Activated CD4-positive, alpha-beta T cell treated with anti-CD3 and anti-CD28 coated beads, Interleukin-2, amount 50 U/mL, for 1 hour (primary cell): ENCODE measurements at places on chromosomes 13 and 19.

DNA sequence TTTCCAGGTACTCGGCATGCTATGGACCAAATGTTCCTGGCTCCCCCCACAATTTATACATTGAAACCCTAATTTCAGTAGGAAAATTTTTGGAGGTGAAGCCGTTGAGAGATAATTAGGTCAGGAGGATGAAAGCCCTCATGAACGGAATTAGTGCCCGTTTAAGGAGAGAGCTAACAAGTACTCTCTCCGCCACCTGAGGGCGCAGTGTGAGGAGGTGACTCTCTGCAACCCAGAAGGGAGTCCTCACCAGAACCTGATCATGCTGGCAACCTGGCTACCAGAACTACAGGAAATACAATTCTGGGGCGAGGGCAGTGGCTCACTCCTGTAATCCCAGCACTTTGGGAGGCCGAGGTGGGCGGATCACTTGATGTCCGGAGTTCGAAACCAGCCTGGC is 397.8 kb downstream of the SLITRK5 start:
- DNase-seq, result no peak

DNA sequence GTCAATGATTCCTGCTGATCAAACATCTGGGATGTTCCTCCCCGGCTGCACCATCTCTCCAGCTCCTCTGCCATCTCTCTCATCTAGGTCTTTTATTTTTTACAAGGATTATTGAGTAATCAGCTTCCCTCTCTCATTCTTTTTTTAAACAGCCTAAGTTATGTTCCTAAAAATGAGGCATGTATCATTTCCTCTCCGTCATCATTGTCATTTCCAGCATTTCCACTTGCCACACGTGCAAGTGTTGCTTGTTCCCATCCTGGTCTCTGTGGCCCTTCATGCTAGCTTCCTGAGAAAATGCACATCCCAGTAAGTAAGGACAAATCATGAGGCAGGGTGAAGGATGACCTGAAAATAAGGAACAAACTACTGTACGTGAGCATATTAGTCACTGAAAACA is 102.7 kb upstream of the POSTN start:
- DNase-seq, result no peak

- DNase-seq, result no peak
Observed at GRCh38 chr13:30647824-30648521, 30.3 kb downstream of the USPL1 start.

DNA sequence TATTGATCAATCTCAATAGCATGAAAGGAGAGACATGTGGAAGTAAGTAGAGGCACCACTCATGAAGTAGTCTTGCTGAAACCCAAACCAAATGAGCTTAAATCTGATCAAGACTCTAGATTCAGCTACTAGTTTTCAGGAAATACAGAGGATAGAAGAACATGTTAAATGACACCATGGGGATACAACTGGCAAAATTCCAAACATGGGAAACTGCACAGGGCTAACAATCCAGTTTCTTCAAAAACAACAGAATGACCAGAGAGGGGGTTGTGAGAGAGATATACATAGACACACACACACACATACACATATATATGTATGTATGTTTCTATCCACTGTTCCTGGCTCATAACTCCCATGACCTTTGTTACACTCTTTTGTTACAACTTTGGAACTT is 44.8 kb downstream of the MRPL57 start:
- no peak for DNase-seq

GRCh38 chr13:20995245-20995838 is 66.0 kb downstream of the LATS2 start:
- DNase-seq, result no peak

DNA sequence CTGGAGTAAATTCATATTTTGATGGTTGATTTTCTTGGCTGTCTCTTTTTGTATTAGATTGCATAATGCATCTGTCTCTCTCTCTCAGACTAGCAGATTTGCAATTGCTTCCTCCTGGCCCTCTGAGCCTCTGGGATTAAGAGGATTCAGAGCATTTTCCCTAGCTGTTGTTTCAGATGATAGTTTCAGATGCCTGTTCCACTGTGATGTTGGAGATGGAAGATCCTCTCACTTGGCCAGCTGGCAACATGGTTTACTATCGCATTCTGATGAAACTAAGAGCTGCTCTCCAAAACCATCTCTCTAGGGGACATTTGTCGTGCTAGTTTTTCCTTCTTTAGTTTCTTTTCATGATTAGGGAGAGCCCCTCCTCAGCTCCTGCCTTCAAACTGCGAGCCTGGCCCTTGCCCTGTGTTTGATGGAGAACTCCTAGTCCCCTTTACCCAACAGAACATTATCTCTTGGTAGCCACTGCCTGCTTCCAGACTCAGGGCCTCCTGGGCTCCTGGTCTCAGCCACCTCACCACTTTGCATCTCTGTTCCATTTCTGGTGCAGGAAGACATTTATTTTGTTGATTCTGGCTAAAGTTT is 244.6 kb downstream of the B3GLCT start:
- DNase-seq, result no peak

- DNase-seq, result no peak
Observed at GRCh38 chr13:90414691-90415596, 932.5 kb upstream of the MIR17HG start.

- no peak for DNase-seq
Observed at GRCh38 chr13:111031531-111031961, 83.6 kb upstream of the ARHGEF7 start.

DNA sequence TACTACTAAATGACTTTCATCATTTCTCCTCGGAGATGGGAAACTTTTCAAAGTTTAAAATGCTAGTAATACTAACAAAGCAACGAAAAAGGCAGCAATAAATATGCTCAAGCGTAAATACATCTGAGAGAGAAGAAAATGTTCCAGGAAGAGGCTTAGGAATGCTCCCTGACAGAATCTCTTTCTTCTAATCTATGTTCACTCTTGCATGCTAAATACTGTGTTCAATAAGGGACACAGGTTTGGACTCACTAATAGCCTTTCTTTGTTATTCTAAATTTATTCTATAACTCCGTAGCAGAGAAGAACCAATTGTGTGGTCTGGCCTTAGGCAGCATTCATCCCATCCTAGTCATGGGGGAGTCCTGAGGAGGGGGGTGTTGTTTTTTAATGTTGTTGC is 823.0 kb downstream of the PCDH9 start:
- DNase-seq, result no peak

DNA sequence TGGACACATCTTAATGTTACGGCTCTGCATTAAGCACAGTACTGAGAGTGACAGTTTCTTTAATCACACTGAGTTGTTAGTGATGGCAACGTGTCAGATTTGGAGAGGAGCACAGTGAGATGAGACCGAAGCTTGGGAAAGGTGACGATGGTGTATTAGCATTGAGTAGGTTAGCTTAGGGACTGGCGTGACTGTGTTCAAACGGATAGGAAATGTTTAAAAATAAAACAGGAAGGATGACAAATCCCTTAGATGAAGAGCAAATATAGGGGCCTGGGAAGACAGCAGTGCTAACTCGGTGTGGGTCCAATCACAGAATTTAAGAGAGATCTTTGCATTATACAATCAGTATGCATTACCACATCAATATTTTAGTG is 384.3 kb downstream of the HS6ST3 start:
- DNase-seq, result no peak

DNA sequence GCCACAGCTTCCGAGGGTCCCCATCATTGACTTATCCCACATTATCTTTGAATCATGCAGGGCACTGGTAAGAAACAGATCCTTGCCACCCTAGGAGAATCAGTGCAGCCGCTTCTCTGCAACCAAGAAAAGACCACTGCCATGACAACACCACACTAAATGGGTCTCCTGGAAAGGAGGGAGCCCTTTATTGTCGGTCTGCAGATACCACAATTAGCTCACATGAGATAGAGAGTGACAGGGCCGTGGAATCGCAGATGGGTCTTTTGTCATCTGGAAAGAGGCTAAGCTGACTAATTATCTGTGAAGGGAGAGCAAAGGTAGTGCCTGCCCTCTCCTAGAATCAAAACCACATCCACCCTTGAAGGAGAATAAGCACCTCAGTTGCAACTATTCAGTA is 178.3 kb upstream of the MYO16 start:
- DNase-seq, result no peak

DNA sequence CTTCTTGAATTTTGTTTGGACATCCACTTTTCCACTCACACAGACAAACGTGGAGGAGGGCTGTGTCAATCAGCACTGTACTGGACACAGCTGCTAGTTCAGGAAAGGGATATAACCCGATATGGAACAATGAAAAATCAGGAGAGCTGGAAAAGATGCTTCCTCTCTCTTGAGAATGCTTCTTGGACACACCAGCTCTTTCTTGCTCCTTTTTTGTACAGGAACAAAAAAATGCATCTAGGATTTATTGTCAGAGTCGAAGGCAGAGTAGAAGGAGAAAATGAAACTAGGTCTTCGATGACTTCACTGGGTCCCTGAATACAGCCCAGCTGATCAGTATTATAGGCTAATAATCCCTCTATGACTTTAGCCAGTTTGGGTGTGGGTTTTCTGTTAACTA is 62.2 kb downstream of the PEG3 start:
- no peak for DNase-seq
